Renal pelvis (tissue), 12 donors: ENCODE measurements at places on chromosomes 2 and 18.

DNA sequence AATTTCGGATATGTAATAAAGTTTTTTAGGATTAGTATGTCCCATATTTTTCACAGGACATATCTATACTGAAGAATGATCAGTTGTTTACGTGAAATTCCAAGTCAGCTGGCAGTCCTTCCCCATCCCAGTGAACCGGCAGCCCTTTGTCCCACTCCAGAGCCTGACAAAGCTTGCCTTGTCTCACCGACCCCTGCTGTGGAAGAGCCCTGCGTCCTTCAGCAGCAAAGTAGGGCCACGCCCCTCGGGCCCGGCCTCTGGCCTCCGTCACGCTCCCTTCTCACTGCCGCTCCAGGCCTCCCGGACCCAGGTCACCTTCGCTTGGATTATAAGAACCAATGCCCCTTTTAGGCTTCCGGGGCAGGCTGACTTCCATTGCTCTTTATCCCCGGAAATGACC lies 89.8 kb upstream of the TGIF1 start:
- no peak for DNase-seq

DNA sequence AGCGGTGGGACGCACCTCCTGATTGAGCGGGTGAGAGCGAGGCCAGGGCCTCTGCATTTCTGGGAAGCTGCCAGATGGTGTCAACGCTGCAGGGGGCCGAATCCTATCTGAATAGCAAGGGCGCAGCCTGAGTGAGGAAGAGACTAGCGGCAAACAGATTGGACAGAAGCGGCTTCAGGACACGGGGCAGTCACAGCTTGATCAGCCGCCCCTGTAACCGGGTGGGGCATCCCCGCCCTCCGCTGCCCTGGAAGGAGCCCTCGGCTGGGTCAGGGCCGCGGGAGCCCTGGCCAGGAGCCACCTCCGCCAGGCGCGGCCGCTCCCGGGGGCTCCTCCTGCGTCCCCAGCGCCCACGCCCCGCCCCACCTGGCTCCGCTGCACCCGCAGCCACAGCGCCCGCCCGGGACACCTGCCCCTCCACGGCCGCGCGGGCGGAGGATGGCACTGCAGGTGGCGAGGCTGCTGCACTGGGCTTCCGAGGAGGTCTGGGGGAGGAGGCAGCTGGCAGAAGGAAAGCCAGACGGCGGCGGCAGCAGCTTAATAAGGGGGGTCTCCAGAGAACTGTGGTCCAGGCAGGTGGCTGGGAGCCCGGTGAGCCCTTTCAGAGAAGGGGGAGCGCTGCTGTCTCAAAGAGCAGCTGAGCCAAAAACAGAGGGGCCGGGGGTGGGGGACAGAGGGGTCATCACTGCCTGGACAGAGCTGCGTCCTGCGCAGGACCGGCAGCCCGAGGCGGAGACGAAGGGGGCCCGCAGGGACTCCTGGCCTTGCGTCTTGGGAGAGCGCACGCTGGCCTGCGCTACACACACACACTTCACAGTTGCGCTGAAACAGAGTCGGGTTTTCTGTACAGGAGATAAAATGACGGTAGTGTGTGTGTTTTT lies 18.8 kb upstream of the SOX11 start:
- DNase-seq = no peak

- no peak for DNase-seq
Measured at GRCh38 chr18:26403491-26403890, 144.9 kb downstream of the KCTD1 start.

DNA sequence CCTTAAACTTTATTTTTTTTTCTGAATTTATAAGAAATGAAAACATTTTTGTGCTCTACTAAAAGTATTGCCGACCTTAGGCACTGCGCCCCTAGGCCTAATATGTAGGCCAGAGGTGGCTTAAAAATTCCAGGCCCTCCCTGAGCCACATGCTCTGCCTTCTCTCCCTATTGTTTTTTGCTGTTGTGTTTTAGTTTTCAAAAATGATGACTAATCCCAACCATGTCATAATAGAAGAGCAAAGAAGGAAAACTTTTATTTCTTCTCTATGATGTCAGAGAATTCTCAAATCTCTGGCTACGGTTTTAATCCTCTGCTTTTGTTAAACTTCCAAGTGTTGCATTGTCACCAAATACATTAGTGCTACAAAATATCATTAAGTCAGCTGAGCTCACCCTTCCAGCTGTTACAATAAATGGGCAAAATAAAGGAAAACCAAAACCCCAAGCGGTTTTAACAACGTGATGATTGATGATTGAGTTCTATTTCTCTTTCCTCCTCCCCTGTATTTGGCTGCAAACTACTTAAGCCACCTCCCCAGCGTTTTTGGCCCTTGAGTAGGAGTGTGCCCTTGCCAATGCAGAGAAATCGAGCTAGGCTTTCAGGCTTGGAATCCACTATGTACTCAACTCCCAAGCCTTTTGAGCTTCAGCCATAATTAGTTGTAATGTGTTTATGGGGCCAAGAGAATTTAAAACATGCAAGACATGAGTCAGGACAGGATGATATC lies 163.5 kb upstream of the POU3F3 start:
- no peak for DNase-seq

DNA sequence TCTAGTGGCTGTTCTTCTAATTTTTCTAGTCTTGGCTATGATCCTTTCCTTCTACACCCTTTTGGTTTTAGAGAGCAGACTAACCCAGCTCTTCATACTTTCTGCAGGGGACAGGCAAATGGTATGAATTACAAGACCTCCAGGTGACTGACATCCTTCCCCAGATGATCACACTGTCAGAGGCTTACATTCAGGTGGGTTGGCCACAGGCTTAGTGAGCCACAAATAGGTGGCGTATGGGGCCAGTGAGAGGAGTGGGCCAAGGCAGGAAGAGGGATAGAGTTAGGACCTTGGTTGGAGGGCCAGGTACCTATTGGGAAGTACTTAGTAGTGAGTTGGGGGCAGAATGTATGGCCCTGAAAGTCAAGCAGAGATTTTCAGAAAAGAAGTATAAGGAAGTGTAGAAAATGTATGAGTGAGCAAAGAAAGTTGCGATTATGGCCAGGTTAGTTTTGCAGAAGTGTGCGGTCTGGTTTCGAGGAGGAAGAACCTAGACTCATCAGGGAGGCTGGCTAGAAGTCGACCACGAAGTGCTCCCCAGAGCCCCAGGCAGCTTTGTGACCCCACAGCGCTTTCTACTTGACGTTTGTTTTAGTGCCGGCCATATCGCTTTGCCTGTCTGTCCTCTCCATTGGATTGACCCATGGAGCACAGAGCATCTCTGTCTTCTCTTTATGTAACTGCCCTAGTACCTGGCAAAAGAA lies 20.0 kb downstream of the SFTPB start:
- no peak for DNase-seq

DNA sequence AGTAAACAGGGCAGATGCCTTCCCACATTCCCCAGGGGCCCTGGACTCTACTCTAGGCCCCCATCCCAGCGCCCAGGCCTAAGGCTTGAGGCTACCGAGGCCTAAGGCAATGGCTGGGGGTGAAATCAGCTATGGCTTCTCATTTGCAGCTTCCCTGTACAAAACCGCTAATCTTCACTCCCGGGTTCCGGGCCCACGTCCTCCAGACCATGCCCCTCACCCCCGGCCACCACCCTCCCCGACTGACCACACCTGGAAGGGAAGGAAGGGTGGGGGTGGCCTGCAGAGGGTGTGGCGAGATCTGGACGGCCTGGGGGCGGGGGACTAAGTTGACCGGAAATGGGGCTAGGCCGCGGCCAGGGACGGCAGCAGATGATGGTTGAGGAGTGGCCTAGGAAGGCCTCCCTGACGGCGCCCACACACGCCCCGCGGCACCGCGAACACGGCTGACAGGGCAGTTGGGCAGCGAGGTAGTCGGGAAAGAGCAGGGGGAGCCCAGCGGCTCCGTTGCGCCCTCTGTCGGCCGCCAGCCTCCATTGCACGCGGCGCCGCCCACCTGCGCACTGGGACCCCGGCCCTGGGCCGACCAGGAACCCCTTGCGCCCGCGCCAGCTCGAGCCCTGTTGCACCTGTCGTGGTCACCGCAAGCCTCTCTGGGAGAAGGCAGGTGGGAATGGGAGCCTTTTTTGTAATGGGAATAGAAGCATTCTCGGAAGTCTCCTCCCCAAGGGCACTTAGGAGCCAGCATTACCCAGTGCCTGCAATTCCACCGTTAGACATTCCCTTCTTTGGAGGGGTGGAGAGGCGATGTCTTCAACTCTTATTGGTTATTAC lies 117.1 kb upstream of the STPG4 start:
- DNase-seq = no peak
